CD4-positive, alpha-beta T cell (primary cell): ENCODE measurements at places on chromosomes 5 and 9.

GRCh38 chr5:53403291-53403690, 77.1 kb upstream of the FST start:
- no peak for DNase-seq

GRCh38 chr5:95076395-95077185, 208.3 kb downstream of the MCTP1 start:
- no peak for DNase-seq

DNA sequence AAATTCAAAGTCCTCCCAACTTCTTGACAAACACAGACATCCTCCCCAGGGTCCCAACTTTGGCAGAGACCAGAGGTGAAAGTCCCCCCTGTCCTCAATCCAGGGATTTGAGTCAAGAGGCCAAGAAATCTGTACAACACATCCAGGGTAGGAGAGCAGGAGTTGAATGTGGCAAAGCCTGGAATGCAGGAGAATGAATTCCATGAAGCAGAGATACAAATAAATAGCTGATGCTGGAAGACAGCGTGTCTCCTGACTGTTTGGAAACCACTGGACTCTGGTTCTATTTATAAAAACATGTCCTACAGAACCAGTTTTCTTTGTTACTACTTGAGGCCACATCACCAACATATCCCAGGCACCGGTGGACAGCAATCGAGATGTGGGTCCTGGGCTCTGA, 43.7 kb upstream of the SLIT3 start:
- DNase-seq: no peak

DNA sequence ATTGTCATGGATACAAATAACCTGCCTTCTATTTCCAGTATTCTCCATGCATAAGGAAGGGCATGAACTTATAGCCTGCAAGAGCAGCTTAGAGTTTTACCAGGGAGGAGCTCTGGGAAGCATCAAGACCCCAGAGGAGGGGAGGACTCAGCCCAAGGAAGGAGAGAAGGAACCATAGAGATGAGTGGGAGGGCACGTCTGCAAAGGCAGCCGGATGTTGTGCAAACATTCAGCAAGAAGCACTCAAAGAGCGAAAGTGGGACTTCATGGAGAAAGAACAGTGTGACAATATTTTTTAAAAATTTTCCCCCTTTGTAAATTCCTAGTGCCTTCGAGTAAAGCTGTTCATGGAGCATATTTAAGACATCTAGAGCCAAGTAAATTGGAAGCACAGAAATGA, 270.1 kb upstream of the PTGER4 start:
- DNase-seq: peak; percentile 56

DNA sequence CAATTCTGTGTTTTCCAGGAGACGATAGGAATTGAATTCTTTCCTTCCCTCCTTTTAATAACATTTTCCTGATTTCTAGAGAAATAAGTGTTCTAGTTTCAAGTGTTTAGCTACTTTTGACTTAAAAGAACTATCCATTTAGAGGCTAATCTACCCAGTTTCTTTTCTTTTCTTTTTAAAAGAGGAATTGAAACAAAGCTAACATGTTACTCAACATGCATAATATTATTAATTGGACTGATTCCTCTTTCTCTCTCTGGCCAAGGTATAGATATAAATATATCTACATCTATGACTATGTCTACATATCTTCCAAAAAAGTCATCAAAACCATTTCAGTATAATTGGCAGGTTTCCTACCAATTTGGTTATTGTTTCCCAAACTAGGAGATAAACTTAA, 309.8 kb downstream of the TRPM3 start:
- no peak for DNase-seq

- no peak for DNase-seq
These were observed 13.1 kb upstream of the ATP6V1G1 start for GRCh38 chr9:114574438-114574837.

GRCh38 chr5:14579246-14579645, 2.3 kb upstream of the OTULINL start:
- no peak for DNase-seq

- DNase-seq: no peak
These were observed 147.3 kb downstream of the TTLL11 start for GRCh38 chr9:121945849-121946248.

- DNase-seq: no peak
These were observed 134.5 kb downstream of the SEC61B start for GRCh38 chr9:99356512-99356971.

GRCh38 chr9:98971168-98971914, 27.6 kb downstream of the COL15A1 start:
- no peak for DNase-seq

GRCh38 chr5:135323701-135324132, 75.3 kb downstream of the MACROH2A1 start:
- DNase-seq: no peak

- DNase-seq: no peak
These were observed 468.2 kb downstream of the ARHGEF28 start for GRCh38 chr5:74094096-74094781.

GRCh38 chr9:121221664-121222055, 20.0 kb upstream of the RAB14 start:
- no peak for DNase-seq

GRCh38 chr9:76313771-76314170, 80.5 kb downstream of the RFK start:
- DNase-seq: no peak
